ENCODE measurements at places on chromosomes 16 and 17. TPM values are rescaled to one million over a fixed set of nuclear protein-coding genes. Genes with fewer than 3 reads are reported as not detected.

DNA sequence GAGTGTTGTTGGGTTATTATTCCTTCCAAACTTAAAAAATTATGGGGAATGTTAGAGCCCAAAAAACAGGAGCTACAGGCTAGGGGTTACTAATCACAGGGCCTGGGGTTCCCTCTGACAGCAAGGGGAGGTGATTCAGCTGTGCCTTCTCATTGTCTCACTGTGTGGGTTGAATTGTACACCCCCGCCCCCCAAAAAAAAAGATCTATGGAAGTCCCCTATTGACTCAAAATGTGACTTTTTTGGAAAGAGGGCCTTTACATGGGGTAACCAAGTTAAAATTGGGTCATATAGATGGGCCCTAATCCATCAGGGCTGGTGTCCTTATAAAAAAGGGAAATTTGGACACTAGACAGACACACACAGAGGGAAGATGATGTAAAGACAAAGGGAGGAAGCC lies 190.2 kb downstream of the SOX9 start:
- DNase-seq = no peak

Gene ANKRD40CL
- total RNA-seq = not detected

Gene KRTAP17-1
- total RNA-seq = not detected

- DNase-seq = no peak
Observed at GRCh38 chr17:72426321-72426720, 305.5 kb downstream of the SOX9 start.

Gene NLK
- total RNA-seq = 20.8 TPM

DNA sequence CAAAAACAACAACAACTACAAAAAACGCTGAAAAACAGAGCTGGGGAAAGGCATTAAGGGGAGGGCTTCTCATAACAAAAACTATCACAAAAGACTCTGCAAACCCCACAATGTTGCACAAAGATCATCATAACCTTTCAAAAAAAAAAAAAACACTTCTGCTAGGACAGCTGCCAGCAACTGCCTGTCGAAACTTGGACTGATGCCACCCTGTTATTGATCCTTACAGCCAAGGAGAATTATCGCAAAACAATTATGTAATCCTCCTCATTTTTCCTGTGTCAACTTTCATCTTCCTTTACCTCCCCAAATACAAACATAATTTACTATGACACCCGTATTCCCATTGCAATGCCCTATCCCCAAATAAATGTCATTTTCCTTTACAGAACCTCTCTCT lies 9.3 kb downstream of the CCDC40 start:
- no peak for DNase-seq

DNA sequence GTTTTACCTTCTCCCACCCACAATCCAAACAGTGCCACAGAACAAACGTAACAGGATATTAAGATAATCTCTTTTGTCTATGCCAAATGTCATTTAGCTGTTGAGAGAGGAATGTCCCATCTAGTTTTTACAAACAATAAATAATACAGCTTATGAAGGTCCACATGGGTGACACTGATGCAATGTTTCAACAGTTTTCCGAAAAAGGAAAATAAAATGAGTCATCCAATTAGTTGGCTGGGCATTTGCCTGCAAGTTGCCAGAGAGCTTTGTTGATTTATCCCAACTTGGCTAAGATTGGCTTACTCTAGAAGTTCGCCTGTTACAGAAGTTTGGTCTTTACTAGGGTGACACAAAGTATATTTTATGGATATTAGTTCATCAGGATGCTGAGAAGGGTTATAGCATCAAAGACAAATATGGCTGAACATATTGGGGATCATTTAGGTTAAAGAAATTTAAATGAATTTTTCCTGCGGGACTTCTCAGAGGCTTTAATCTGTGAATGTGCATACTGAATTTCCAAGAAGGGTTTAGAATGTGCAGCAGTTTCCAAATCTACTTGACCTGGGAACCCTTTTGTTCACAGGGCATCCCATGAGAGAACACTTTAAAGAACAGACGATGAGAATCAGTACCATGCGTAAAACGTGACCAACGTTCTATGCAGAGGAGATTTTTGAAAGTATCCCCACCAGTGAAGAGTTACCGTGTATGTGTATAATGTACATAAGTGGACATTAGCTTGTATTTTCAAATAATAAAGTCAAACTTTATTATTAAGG lies 73.1 kb downstream of the CDH13 start:
- no peak for DNase-seq

DNA sequence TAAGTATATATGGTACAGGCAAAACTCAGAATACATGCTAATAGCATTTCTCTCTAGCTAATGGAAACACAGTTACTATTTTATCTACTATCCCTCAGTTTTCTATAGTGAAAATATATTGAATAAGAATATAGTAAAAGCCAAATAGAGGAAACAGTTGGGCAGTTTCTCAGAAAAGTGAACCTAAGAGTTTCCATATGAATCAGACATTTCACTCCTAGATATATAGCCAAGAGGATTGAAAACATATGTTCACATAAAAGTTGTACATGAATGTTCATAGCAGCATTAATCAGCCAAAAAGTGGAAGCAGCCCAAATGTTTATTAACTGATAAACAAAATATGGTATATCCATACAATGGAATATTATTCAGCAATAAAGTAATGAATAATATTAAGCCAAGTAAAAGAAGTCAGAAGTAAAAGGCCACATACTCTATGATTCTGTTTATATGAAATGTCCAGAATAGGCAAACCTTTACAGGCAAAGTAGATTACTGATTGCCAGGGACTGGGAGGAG lies 134.6 kb downstream of the CYB561 start:
- no peak for DNase-seq

- no peak for DNase-seq
Observed at GRCh38 chr16:6038941-6039645, 941.5 kb upstream of the EEF2KMT start.

Gene TMC8
- 4.3 TPM for total RNA-seq

Gene C1QL1
- 11.3 TPM for total RNA-seq

- DNase-seq = no peak
Observed at GRCh38 chr17:616407-616806, 98.2 kb downstream of the VPS53 start.

- no peak for DNase-seq
Observed at GRCh38 chr17:6986676-6987075, 9.2 kb upstream of the ALOX12 start.

Gene LPCAT2
- total RNA-seq = 8.6 TPM

Gene SOCS7
- total RNA-seq = 12.0 TPM

Gene PLA2G10
- total RNA-seq = not detected
